RPMI7951 (cell line): ENCODE measurements at places on chromosomes 13 and 19. TPM values are rescaled to one million over a fixed set of nuclear protein-coding genes. Genes with fewer than 3 reads are reported as not detected.

The PGLYRP2 gene
- not detected in 2 replicates for total RNA-seq

DNA sequence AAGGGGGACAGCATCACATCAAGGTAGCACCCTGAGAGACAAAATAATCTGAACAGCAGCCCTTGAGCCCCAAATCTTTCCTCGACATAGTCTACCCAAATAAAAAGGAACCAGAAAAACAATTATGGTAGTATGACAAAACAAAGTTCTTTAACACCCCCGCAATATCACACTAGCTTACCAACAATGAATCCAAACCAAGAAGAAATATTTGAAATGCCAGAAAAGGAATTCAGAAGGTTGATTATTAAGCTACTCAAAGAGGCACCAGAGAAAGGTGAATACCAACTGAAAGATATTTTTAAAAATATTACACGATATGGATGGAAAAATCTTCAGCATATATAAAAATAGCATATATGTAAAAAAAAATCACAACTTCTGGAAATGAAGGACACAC lies 252.9 kb upstream of the SLITRK6 start:
- DNase-seq: no peak

The GRIN3B gene
- 0.20 and 0.24 TPM in 2 replicates for total RNA-seq

The PSG5 gene
- 1.3 and 4.1 TPM in 2 replicates for total RNA-seq

DNA sequence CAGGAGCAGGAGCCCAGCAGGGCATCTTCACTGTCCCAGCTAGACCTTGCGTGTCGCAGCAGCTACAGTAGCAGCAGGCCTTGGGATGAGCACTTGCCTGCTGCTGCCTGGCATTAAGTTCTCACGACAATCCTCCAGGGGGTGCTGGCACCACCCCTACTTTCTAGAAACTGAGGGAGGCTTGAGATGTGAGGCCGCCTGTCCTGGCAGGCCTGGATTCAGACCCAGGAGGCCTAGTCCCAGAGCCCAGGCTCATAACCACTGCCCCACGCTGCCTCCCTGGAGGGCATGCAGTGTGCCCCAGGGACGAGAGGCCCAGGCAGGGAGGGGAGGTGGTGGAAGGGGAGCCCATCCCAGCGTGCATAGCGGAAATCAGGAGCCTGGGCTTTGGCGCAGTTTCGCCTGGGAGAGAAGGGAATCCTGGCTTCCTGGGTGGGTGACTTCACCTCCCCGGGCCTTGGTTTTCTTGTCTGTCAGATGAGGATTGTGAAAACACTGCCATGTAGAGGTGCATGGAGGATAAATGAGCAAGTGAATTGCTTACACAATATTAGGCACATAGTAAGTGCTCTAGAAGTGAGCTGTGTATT lies 26.1 kb downstream of the PPP5C start:
- DNase-seq: no peak

The ZNF528 gene
- total RNA-seq: 6.6 and 7.5 TPM in 2 replicates

The OR7D2 gene
- not detected in 2 replicates for total RNA-seq

The C19orf73 gene
- total RNA-seq: 4.4 and 5.3 TPM in 2 replicates

DNA sequence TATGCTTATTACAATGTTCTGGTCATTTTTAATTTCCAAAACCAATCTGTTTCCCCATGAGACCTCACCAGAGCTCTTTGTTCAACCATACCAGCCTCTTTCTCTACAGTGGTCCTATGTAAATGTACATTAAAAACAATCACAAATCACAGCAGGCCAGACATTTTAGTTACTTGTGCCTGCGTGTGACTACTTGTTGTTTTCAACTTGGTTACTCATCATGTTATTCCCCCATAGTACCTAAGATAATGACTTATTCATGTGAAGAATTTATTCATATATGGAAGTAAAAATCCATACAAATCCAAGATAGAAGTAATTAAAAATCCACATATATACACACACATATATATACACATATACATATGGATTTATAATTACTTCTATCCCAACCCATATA lies 379.6 kb downstream of the SLITRK6 start:
- DNase-seq: no peak

GRCh38 chr13:59946944-59947343 lies 216.8 kb downstream of the DIAPH3 start:
- DNase-seq: peak; percentile 1

The KANK3 gene
- 0.24 TPM in 1 of 2 replicates, not detected in the other for total RNA-seq

DNA sequence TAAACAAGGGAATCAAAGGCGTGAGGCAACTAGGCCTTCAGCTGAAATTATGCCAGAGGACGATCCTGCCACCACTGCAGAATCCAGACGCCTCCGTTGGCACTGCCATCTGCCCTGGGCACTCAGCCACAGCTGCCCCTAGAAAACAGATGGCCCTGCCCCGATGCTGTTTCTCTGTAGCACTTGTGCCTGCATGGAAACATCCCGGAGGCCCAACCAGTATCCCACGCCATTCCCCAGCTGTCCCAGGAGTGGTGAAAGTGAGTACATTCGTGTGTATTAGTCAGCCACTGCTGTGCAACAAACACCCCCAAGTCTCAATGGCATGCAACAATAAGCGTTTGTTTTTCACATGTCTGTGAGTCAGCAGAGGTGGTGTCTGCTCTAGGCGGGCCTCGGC lies 8.9 kb upstream of the CRTC1 start:
- DNase-seq: no peak

GRCh38 chr13:84896128-84896527 lies 903.1 kb downstream of the SLITRK6 start:
- DNase-seq: peak; percentile 38
